ENCODE measurements at places on chromosomes 4 and X.

- no peak for DNase-seq
Measured at GRCh38 chrX:34810916-34811315, 131.7 kb upstream of the FAM47B start.

GRCh38 chrX:30570505-30570904 lies 7.1 kb downstream of the TASL start:
- peak; percentile 8 for DNase-seq

GRCh38 chrX:134985479-134985878 lies 5.3 kb upstream of the SMIM10 start:
- DNase-seq = no peak

DNA sequence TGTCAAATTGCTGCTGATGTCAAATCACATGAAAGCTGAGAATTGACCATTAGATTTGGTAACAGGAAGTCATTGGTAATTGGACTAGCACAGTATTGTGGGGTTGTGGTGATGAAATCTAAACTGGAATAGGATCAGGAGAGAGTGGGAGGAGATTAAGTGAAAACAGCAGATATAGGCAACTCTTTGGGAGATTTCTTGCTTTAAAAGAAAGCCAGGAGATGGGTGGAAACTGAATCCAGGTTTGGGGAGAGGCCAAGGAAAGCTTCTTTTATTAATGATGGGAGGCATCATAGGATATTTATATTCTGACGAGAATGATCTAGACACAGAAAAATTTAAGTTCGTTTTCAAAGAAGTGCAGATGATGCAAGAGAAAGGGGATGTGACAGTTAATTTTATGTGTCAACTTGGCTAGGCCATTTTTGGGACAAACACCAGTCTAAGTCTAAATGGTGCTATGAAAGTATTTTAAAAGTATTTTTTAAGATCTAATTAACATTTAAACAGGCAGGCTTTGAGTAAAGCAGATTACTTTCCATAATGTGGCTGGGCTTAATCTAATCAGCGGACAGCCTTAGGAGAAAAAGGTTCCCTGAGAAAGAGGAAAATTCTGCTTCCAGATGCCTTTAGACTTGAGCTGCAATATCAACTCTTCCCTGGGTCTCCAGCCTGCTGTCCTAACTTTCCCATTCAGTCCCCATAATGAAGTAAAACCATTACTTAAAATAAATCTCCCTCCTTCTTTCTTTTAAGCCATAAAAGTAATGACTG lies 24.7 kb downstream of the SEC24D start:
- DNase-seq = no peak

DNA sequence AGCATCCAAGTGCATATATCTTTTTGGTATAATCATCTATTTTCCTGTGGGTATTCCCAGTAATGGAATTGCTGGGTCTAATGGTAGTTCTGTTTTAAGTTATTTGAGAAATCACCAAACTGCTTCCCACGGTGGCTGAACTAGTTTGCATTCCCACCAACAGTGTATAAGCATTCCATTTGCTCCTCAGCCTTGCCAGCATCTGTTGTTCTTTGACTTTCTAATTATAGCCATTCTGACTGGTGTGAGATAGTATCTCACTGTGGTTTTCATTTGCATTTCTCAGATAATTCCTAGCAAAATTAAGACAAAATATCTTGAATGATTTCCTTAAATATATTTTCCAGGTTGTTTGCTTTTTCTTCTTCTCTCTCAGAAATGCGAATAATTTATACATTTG lies 341.1 kb downstream of the GBA3 start:
- DNase-seq = no peak

DNA sequence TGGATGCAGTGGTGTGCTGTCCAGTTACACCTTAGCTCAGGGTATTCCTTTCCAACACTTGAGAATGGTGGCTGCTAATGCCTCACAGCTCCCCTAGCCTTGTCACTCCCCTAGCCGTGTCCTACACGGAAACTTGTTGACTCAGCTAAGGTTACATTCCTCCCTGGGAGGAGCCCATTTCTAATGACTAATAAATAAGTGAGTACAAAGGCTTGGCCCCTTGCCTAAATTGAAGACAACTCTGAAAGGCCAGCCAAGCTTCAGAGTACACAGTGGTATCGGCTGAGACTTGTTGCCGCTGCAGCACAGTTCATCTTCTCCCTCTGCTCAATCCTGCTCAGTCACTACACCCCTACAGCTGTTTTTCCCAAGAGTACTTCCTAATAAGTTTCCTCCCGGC lies 21.2 kb upstream of the SLC25A31 start:
- DNase-seq = peak; percentile 88

- DNase-seq = peak; percentile 95
Measured at GRCh38 chrX:23742697-23743622, at the start of gene ACOT9. Gene ACOT9 (minus strand): TSS chrX:23743276. CDS start chrX:23743144, 132 bp downstream.

Data from dermis microvascular lymphatic vessel endothelial cell (primary cell).